ENCODE measurements at places on chromosomes 4 and X.

DNA sequence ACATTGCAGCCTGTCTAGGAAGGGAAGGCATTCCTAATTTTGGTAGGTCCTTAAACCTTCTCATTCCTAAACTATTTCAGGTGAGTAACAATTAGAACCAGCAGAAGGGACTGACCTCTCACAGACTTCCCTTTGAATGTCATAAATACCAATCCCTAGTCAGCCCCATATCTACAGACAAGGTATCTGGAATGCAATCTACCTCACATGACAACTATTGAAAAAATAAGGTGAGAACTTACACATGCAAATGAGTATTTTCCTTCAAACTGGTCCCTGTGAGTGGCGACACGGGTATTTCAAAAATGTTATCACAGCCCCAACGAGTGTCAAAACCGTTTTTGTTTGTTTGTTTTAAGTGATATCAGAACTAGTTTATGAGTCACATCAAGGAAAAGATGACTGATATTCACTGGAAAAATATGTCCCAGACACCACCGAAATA, 102.4 kb upstream of the VCX2 start:
- H3K4me1 ChIP-seq: no peaks in the 10 kb centered on the region
- no peak overlapping the region for H3K4me3 ChIP-seq
- H3K27ac ChIP-seq: no peak overlapping the region
- H3K36me3 ChIP-seq: no peaks in the 10 kb centered on the region

GRCh38 chr4:32440391-32440790, 1720.2 kb downstream of the PCDH7 start:
- no peaks in the 10 kb centered on the region for H3K36me3 ChIP-seq
- DNase-seq: no peak
- no peaks in the 10 kb centered on the region for H3K4me1 ChIP-seq
- H3K27ac ChIP-seq: no peak overlapping the region
- no peaks in the 10 kb centered on the region for H3K27me3 ChIP-seq
- no peak overlapping the region for H3K4me3 ChIP-seq

GRCh38 chrX:53715346-53715924, 28.9 kb upstream of the HUWE1 start:
- H3K36me3 ChIP-seq: no peaks in the 10 kb centered on the region
- peaks cover 6% of the 10 kb centered on the region for H3K4me1 ChIP-seq
- no peak overlapping the region for H3K4me3 ChIP-seq
- no peak for DNase-seq

DNA sequence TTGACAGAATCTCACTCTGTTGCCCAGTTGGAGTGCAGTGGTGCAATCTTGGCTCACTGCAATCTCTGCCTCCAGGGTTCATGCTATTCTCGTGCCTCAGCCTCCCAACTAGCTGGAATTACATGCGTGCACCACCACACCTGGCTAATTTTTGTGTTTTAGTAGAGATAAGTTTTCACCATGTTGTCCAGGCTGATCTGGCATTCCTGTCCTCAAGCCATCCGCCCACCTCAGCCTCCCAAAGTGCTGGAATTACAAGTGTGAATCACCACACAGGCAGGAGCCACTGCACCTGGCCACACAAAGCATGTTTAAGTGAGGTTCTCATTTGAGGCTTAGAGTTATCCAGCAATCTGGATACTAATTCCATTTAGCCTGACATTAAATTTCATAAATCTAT, 180.9 kb upstream of the GRID2 start:
- no peaks in the 10 kb centered on the region for H3K27me3 ChIP-seq
- H3K4me3 ChIP-seq: no peak overlapping the region

- no peaks in the 10 kb centered on the region for H3K36me3 ChIP-seq
- H3K27ac ChIP-seq: peak overlapping the region; percentile 78
- no peak overlapping the region for H3K4me3 ChIP-seq
- no peak for DNase-seq
Observed at GRCh38 chr4:10007436-10007740, 13.9 kb downstream of the SLC2A9 start.

GRCh38 chr4:122633211-122633610, 12.3 kb upstream of the IL21 start:
- H3K27ac ChIP-seq: no peak overlapping the region
- no peak for DNase-seq
- no peaks in the 10 kb centered on the region for H3K27me3 ChIP-seq
- no peaks in the 10 kb centered on the region for H3K36me3 ChIP-seq
- no peak overlapping the region for H3K4me3 ChIP-seq
- H3K4me1 ChIP-seq: no peaks in the 10 kb centered on the region

All from tibial nerve (tissue), 4 donors.